ENCODE measurements at places on chromosomes 6 and 20. TPM values are rescaled to one million over a fixed set of nuclear protein-coding genes. Genes with fewer than 3 reads are reported as not detected.

- no peaks in the 10 kb centered on the region for H3K4me1 ChIP-seq
- H3K27ac ChIP-seq: no peak within 1 kb of the TSS
- no peaks in the 10 kb centered on the region for H3K27me3 ChIP-seq
- DNase-seq: peak; percentile 43
Observed at GRCh38 chr20:45629496-45630100, at the start of gene WFDC10A. Gene WFDC10A (plus strand): TSS chr20:45629739. CDS start chr20:45629814, 75 bp downstream.

Gene ANKRD66
- not detected for total RNA-seq

DNA sequence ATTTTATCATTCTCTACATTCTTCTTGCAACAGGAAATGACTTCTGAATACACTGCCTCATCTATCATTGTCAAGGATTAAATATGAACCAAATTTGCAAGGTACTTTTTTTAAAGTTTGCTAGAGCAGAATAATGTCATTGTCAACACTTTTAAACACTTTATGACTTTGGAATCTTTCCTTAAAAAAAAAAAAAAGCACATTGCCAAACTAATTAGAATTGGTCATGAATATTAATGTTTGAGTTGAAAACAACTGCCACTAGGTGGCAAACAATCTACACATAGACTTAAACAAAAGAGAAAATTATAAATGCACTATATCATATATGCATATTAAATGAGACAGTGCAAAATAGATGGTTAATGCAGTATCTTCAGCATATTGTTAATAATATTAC lies 32.5 kb upstream of the TMEM244 start:
- no peaks in the 10 kb centered on the region for H3K36me3 ChIP-seq
- H3K4me3 ChIP-seq: no peak overlapping the region
- H3K27ac ChIP-seq: no peak overlapping the region

DNA sequence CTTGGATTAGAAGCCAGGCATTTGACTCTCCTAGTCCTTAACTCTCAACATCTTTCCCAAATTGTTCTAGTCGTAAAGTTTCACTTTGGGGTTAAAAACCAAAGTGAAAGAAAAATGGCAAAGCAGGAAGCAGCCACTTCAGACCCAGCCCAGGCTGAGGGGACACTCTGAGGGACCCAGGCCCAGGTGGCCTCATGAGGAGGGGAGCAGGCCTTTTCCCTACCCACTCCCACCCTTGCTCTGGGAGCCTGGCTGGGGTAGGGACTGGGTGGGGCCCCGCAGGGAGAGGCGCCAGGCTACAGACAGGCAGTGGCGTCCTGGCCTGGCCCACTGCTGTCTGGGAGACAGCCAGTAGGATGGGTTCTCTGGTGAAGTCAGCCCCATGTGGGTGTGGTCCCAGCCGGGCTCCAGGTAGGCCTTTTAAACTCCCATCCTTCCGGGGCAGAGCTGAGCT lies 68.7 kb upstream of the MYL9 start:
- no peaks in the 10 kb centered on the region for H3K36me3 ChIP-seq
- no peak overlapping the region for H3K27ac ChIP-seq
- DNase-seq: peak; percentile 76

DNA sequence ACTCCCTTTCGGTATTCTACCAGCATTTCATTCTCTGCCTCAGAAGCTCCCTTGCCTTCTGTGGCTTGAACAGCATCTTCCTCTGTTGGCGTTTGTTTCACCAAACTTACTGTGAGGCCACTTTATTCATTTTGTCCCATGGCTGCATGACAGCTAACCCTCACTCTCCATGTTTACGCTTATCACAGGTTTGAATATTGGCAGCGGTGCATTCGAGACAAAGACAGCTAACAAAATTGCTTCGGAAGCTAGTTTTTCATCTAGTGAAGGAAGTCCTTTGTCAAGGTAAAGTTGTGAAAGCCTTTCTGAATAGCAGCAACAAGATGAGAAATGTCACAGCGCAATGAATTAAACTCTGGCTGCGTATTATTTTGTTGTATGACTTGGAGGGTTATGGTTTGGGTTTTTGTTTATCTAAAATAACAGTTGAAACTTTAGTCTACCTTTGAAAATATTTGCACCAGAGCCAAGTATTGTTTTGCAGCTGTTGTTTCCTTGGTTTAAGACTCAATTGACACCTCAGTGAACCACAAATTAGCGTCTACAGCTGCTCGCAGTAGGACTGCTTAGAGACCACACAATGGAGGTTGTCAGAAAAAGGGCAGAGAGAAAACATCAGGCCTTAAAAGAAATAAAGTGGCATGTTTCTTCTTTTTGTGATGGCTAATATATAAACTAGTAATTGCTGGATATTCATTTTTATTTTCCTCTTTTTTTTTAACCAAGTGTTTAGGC lies 70.4 kb upstream of the XRN2 start:
- DNase-seq: no peak
- no peak overlapping the region for H3K27ac ChIP-seq
- no peaks in the 10 kb centered on the region for H3K27me3 ChIP-seq
- no peaks in the 10 kb centered on the region for H3K36me3 ChIP-seq

Gene HFE
- 12.9 TPM for total RNA-seq

Measured in adrenal gland (tissue), 19 donors.